T-helper 17 cell (primary cell): ENCODE measurements at places on chromosomes 12 and 14.

GRCh38 chr12:97048421-97049035 is 141.5 kb downstream of the NEDD1 start:
- no peak for DNase-seq

DNA sequence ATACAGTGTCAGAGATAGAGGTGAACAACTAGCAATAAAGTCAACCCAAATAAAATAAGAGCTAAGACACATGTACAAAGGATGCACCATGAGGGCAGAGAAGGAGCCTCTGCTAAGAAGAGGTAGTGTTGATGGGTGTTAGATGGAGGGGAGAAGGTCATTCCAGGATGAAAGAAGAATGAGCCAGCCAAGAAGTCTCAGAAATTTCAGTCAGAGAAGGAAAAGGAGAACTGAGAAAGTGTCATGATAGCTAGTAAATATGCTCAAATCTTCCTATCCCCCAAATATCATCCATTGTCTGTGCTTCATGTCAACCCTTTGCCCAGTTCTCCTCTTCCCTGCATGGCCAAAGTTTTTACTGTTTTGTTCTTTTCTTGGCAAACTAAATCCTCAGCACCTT is 225.2 kb upstream of the BTG1 start:
- no peak for DNase-seq

GRCh38 chr12:2688381-2688931 is 106.3 kb upstream of the FKBP4 start:
- no peak for DNase-seq

GRCh38 chr14:55535516-55536203 is 44.3 kb upstream of the KTN1 start:
- DNase-seq, result no peak

DNA sequence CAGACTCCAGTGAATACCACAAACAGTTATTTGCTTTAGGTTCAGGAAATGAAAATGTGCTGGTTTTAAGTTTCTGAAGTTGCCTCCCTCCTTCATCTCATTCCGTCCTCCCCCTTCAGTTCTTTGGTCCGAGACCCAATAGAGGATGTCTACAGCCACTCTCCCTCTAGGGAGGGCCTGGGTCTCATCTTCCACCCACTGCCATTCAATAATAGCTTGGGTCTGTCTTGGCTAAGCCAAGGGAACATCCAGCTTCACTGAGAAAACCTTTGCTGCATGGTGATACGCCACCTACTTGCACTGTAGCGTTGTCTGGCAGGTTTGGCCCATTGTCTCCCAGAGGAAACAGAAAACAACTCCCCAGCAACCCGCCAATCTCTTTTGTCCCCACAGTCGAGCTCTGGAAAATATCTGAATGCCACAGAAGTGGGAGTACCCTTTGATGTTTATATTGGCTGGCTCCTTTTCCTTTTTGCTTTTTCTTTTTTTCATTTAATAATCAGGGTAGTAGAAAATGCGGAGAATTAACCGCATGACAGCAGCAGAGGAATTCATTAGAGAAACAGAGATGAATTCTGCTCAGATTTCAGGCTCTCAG is 380.1 kb downstream of the RAD51B start:
- DNase-seq, result no peak

DNA sequence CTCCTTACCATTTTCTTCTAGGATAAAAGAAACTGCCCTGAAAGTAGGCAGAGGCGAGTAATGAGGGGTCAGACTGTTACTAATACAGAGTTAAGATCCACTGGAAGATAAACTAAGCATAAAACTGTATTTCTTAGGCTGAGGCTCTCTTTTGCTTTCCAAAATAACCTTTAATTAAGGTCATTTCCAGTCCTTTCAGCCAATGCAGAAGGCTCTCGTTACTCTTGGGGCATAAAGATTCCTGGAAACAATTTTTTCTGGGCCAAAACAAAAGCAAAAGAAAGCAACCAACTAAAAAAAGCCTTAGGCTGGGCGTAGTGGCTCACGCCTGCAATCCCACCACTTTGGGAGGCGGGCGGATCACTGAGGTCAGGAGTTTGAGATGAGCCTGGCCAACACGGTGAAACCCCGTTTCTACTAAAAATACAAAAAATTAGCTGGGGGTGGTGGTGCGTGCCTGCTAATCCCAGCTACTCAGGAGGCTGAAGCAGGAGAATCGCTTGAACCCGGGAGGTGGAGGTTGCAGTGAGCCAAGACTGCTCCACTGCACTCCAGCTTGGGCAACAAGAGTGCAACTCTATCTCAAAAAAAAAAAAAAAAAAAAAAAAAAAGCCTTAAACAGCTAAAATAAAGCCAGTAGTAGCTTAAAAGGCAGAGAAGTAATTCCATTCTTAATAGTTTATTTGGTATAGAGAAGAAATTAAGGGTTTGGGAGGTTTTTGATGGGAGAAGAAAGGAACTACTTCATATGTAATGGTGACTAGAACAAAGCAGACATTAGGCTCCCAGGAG is 68.9 kb upstream of the STAC3 start:
- no peak for DNase-seq
